Thoracic aorta endothelial cell (primary cell): ENCODE measurements at places on chromosomes 11 and 22. TPM values are rescaled to one million over a fixed set of nuclear protein-coding genes. Genes with fewer than 3 reads are reported as not detected.

Gene TMPRSS13
- not detected in 2 replicates for total RNA-seq

Gene RAB3IL1
- 1.0 and 1.6 TPM in 2 replicates for total RNA-seq

Gene BTG4
- not detected in 2 replicates for total RNA-seq

Gene GVQW3
- 2.2 and 2.8 TPM in 2 replicates for total RNA-seq

Gene CASP5
- 0.72 TPM in 1 of 2 replicates, not detected in the other for total RNA-seq

Gene TRIM51
- not detected in 2 replicates for total RNA-seq

Gene VSIG10L2
- total RNA-seq = not detected in 2 replicates

Gene OR4D5
- not detected in 2 replicates for total RNA-seq

Gene DDX6
- total RNA-seq = 198 and 201 TPM in 2 replicates

Gene SMIM35
- total RNA-seq = not detected in 2 replicates

Gene LARGE2
- total RNA-seq = not detected in 2 replicates
